Kidney tubule cell (primary cell): ENCODE measurements at places on chromosomes 1 and 21.

GRCh38 chr1:161198194-161198896 is 509 bp downstream of the ADAMTS4 start:
- no peak for DNase-seq

DNA sequence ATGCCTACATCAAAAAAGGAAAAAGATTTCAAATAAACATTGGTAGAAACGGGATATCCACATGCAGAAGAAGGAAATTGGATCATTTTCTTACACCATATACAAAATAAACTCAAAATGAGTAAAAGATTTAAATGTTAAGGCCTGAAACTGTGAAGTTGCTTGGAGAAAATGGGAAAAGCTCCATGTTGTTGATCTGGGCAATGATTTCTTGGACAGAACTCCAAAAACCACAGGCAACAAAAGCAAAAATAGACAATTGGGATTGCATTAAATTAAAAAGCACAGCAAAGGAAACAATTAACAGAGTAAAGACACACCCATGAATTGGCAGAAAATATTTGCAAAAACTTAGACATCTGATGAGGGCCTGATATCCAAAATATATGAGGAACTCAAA is 105.2 kb upstream of the APP start:
- no peak for DNase-seq

DNA sequence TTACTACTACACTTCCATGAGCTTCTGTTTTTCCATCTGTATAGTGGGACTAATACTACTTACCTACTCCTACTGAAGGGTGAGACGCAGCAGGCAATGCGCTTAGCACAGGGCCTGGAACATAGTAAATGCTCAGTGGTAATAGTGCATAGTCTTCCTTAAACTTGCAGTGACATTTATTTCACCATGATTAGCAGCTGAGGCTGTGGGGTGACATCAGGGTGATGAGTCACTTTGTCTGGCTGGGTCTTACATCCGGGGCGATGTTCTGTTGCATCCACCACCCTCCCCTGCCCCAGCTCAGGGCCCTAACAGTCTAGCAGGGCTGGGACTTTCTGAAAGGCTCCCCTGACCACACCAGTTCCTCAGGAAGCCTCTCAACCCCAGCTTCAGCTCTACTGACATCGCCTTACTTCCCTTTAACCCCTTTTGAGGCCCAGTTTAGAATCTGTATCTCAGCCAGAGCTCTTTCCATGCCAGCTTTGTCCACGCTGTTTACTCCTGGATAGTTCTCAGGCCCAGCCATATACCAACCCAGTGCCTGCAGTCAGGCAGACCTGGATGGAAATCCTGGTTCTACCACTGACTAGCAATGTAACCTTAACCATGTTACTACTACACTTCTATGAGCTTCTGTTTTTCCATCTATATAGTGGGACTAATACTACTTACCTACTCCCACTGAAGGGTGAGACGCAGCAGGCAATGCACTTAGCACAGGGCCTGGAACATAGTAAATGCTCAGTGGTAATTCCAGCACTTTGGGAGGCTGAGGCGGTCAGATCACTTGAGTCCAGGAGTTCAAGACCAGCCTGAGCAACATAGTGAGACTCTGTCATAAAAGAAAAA is 66.3 kb downstream of the CD58 start:
- peak; percentile 83 for DNase-seq

DNA sequence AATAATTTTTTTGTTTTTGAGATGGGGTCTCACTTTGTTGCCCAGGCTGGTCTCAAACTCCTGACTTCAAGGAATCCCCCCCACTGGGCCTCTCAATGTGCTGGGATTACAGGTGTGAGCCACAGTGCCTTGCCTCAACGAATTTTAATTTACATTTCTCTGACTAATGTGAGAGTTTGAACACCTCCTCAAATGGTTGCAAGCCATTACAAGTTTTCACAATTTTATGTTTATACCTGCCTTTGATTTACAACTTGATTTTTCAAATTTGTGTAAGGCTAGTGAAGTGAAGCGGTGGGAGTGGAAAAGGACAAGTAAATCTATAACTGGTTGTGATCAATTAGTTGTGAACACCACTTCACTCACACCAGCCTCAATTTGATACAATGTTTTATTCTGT is 8.9 kb upstream of the RHBDL2 start:
- DNase-seq = no peak

DNA sequence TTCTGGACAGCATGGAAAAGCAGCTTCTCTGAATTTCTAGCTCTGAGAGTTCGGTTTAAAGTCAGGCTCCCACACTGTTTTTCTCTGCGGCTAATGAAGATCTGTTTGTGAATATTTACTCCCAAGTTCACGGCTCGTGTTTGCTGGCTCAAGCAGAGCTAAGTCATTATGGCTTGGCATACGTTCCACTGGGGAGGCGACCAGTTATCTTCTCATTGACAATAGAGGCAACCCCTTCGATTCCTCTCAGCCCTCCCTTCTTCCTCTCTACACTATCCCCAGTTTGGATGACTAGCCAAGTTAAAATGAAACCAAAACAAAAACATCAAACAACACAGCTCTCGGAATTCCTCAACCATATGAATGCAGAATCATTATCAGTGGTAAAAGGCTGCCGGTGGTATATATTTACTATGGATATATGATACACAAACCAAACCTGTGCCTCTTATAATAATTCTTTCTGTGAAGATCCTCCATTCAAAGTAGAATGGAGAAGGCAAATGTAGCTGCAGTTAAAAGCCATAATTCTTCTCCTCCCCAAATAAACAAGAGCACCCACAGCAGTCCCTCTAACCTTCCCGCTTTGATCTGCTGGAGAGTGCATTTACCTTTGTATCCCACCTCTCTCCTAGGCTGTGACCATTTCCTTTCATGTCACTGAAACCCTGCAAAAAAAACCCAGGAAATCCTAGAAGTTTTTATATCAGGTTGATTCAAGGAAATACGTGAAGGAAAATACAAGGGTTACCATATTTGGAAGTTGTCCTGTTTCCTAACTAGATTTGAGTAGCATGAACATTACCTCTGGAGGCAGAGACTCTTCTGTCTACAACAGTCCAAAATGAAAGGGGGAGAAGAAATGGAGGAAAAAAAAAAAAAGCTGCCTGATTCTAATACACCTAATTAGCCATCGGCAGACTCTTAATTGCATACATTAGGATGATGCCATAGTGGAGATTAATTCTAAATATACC is 108.3 kb upstream of the USH2A start:
- DNase-seq = peak; percentile 40

DNA sequence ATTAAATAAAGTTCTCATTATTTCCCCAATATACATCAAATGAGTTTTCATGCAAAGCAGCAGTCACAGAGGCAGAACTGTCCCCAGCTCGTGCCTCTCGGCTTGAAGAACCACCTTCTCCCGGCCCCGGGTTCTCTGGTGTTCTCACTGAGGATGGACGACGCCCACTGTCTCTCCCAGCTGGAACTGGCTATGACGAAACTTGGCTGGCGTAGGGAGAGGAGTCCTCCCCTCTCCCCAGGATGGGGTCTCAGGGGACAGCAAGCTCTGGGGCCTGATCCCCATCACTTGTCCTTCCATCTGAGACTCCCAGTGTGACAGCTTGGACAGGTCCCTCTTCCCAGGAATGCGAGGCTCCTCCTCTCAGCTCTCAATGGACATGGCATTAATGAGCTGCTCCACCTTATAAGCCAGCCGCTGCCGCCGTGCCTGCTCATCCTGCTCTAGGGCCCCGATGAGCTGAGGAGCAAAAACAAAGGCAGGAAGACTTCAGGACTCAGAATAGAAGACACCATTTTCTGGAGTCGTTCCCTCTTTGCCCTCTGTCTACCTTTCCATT is 116.0 kb upstream of the CD34 start:
- DNase-seq = no peak

GRCh38 chr1:195097316-195097715 is 1510.9 kb downstream of the KCNT2 start:
- peak; percentile 26 for DNase-seq

- peak; percentile 81 for DNase-seq
Observed at GRCh38 chr1:59707178-59707791, 107.5 kb upstream of the HOOK1 start.

- DNase-seq = no peak
Observed at GRCh38 chr21:25584833-25585676, 22.2 kb downstream of the MRPL39 start.

DNA sequence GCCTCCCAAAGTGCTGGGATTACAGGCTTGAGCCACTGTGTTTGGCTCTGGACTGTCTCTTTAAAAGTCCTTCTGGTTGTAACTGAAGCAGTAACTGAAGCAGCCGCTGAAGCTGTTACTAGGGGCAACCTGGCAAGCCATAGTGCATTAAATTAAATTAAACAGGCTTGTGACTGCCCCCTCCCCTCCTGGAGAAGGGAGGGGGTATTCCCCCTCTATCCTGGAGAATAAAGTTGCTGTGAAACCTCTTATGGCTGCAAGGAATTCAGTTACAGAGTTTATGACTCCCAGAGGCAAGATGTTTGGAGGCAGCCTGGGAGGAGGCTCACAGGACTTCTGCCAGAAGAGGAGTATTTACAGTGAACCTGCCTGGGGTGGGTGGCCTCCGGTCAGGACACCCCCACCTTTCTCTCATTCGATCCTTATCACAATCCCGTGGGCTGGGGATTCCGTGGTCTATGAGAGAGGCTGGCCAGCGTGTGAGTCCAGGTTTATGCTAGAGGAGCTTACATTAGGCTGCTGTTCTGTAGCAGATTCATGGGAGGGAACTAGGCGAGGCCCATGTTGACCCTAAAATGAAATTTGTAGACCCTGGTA is 8.3 kb downstream of the TTC22 start:
- DNase-seq = no peak

DNA sequence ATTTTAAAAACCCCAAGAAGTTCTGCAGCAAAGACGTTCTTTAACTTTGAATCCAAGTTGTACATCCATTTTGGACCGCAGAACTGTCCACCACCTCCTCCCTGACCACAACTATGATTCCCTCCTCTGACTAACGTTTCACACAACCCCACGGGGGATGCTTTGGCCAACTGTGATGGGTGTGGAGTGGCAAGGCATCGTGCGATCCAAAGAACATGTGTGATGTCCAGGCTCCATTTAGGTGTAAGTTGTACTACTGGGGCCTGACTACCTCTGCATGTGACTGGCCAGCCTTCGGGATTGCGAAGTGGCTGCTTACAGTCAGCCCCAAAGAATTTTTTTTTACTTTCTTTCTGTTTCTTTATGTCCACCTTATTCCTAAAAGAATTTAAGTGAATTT is 6.7 kb downstream of the KCNJ15 start:
- DNase-seq = peak; percentile 83

GRCh38 chr1:212607206-212607912 is 1.2 kb upstream of the ATF3 start:
- peak; percentile 33 for DNase-seq

- DNase-seq = peak; percentile 88
Observed at GRCh38 chr1:16498573-16499413, 15.3 kb downstream of the RNU1-1 start.

GRCh38 chr21:32300117-32300681 is 1.5 kb downstream of the MRAP start:
- DNase-seq = no peak

DNA sequence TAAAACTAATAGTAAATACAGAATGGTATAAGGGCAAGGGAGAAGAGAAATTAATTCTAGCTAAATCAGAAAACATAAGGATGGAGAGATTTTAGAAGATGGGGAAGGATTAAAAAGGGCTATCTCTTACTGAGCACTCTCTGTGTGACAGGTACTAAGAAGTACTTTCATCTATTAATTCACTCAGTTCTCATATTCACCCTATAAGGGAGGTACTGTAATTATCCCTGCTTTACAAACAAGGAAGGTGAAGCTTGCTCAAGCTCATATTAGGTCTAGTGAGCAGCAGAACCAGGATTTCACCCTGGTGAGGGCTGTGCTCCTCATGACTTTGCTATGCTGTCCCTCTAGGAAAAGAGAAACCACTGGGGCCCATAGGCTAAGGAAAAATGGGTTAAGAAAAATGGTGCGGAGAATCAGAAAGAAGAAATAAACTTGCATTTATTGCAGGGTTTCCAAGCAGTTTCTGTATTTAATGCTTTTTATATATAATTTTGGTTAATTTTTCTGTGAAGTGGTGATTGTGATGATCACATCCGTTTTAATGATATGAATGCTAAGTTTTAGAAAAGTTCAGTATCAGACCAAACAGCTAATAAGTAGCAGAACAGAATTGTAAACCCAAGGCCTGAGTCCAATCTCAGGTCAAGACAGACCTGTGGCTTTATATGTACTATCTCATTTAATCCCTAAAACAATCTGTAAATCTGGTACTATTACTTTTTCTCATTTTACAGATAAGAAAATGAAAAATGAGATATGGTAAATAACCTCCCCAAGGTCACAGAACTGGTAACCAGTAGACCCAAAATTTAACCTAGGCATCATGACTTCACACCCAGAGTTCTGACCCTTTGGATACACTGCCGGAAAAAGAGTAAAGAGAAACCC is 1.7 kb downstream of the PCNX2 start:
- DNase-seq = peak; percentile 39

DNA sequence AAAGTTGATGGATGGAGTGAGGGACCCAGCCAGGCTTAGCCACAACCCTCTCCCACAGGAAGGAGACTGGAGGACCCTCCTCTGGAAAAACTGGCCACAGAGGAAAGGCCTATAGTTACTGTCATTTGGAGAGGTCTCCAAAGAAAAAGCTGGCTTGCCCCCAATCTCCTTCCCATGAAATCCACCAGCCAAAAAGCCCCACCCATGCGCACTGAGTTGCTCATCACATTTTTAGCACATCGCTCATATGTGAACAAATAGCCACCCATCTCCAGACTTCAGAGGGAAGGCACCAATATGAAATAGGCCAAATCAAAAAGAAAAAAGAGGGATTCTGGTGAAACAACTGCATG is 36.9 kb upstream of the QSOX1 start:
- peak; percentile 75 for DNase-seq

DNA sequence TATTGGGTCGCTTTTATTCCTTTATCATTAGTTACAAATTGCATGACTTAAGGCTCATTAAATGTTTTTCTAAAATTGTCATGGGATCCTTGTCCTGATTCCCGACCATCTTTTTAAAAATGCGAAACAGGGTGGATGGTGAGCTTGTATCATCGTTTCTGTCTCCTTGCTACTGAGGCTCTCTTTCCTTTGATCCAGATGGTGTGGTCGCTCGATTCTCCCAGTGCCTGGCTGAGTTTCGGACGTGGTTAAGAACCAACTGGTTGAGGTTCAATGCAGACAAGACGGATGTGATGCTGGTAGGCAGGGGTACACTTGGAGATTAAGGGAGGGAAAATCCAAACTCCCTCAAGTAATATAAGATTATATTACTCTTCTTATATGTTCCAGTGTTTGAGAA is 1.2 kb downstream of the MIER1 start:
- peak; percentile 13 for DNase-seq
